Motor neuron (in vitro differentiated cells): ENCODE measurements at places on chromosomes 2 and 18. TPM values are rescaled to one million over a fixed set of nuclear protein-coding genes. Genes with fewer than 3 reads are reported as not detected.

GRCh38 chr2:152396051-152396511, 61.1 kb downstream of the FMNL2 start:
- no peak for ATAC-seq

PDE1A gene
- 20.0 and 23.5 TPM in 2 replicates for total RNA-seq

- no peak for ATAC-seq
These were observed 172.3 kb upstream of the SLC35G4 start for GRCh38 chr18:11437046-11437445.

- peak; percentile 70 for ATAC-seq
These were observed 5.6 kb upstream of the GPR17 start for GRCh38 chr2:127640082-127641072.

FLACC1 gene
- 3.7 and 4.0 TPM in 2 replicates for total RNA-seq

GRCh38 chr2:196592331-196592910, 47.1 kb upstream of the CCDC150 start:
- ATAC-seq: peak; percentile 36

DNA sequence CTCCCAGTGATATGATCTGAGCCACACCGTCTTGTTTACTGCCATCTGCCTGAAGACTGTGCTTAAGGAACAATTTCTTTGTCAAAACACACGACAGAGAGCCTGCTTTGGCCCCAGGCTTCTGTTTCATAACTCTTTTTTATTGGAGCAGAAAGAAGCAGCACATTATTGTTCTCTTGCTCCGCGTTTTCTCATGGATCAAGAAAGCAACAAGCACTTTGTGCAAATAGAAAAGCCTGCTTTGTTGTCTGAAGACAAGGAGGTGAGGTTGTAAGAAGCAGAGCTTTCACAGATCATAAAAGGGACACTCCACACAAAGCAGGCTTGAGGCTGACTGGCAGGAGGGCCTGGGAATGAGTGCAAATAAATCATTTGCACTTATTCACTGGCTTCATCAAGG, 118.3 kb upstream of the FAM136A start:
- peak; percentile 54 for ATAC-seq

DNA sequence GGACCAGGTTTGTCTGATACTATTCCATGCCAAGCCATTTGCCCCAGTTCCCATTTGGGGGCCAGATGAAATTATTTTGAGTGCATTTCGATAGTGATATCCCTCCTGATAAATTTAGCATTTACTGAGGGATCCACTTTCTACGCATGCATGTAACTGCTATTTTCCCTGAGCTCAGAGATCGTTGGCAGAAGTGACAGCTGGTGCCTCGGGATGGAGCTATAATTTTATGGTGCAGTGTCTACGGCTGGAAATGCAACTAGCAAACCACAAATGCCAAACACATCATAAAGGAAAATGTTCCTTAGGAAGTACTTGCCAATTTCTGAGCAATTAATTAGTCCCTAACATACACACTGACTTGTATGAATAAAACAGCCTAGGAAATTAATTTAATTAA, 254.8 kb downstream of the SLC8A1 start:
- no peak for ATAC-seq

- ATAC-seq: no peak
These were observed 48.2 kb downstream of the ADI1 start for GRCh38 chr2:3470856-3471737.

MMADHC gene
- 135 and 138 TPM in 2 replicates for total RNA-seq

- no peak for ATAC-seq
These were observed 329.6 kb upstream of the MAP2 start for GRCh38 chr2:209094221-209094620.

EPAS1 gene
- total RNA-seq: 0.25 and 0.36 TPM in 2 replicates

DNA sequence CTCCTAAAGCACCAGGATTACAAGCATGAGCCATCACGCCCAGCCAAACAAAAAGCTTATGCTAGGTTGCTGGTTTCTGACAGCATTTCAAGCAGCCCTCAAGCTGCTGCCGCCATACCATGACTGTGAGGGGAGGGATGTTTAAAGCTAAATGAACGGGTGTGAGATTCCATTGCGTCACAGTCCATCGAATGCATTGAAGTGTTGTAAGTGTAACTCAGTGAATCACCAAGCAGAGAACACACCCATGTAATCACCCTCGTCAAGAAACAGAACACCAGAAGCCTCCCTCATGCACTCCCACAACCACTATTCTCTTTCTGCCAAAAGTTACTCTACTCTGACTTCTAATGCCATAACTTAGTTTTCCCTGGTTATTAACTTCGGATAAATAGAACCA, 32.8 kb upstream of the MC5R start:
- ATAC-seq: no peak

L3MBTL4 gene
- total RNA-seq: 0.50 and 0.67 TPM in 2 replicates

GRCh38 chr2:31232586-31232985, 1.4 kb upstream of the EHD3 start:
- no peak for ATAC-seq

GRCh38 chr2:16096962-16097361, 156.6 kb downstream of the MYCN start:
- ATAC-seq: no peak

GALNT5 gene
- total RNA-seq: 0.11 and 0.35 TPM in 2 replicates

DNA sequence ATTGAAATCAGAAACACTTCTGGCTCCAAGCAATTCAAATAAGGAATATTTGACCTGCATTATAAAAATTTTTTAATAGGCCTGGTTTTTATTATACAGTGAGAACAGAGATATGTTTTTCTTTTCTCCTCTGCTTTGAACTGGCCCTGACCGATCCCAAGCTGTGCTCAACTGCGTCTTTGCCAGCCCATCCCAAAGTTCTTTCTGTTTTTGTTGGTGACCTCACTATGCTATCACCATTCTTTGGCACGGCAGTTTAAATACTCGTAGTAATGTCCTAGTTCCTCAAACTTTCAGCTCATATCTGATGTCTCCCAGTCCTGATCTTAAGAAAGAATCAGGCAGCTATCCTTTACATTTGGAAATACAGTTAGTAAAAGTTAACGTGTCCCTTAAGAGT, 42.3 kb upstream of the NETO1 start:
- no peak for ATAC-seq

CRYGD gene
- 1.00 and 1.2 TPM in 2 replicates for total RNA-seq

DNA sequence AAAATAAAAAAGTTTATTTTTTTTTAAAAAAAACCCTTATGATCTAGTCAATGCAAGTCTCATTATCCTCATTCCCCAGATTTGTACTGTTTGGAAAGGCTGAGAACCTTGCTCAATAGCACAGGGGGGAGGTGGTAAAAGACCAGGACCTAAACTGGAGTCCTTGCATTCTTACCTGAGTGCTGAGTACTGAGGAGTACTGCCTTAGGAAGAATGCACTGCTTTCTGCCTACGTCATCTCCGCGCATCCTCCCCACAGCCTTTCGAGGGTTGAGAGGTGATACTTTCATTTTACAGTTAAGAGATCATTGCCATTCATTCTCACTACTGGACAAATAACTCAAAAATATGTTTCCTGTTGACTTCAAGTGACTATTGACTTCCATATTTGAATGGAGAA, 73.8 kb downstream of the MAP3K20 start:
- no peak for ATAC-seq

CFC1 gene
- total RNA-seq: 1.7 and 2.6 TPM in 2 replicates

DNA sequence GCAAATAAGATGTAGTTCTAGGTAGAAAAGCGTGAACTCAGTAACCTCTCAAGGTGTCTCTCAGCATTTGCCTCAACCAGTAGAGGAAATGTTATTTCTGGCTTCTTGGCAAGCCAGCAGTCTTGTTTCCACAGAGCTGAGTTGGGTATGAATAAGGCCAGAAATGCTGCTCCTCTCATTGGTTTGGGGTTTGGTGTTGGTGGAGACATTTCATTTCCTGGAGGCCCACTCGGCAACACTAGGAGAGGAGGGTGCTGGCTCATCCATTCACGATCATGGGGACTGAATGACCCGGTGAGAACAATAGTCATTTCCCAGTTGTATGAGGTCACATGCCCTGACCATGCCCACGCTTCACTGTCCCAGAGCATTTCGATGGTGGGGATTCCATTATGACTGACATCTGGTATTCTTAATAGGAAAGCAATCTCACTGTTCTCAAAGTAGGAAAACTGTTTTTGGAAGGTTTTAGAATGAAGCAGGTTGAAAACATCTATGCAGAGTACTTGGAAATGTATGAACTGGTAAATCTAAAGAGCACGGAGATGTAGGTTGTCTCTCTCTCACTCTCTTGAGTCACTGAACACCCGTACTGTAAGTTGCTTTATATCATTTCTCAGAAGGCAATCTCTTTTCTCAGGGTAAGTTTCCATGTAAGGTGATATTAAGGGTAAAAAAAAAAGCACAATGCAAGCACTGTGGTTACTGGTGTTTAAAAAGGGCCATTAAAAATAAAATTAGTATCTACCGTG, 37.1 kb upstream of the CTLA4 start:
- ATAC-seq: no peak

C2orf15 gene
- total RNA-seq: 1.2 and 1.3 TPM in 2 replicates

DNA sequence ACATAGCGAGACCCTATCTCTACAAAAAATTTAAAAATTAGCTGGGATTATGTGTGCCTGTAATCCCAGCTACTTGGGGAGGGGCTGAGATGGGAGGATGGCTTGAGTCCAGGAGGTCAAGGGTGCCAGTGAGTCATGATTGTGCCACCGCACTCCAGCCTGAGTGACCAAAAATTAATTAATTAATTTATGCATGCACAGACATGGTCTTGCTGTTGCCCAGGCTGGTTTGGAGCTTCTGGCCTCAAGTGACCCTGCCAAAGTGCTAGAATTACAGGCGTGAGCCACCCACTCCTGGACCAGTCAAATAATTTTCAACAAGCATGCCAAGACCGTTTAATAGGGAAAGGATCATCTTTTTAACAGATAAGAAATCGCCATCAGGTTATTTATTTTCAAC, 57.7 kb upstream of the TFCP2L1 start:
- no peak for ATAC-seq

DNA sequence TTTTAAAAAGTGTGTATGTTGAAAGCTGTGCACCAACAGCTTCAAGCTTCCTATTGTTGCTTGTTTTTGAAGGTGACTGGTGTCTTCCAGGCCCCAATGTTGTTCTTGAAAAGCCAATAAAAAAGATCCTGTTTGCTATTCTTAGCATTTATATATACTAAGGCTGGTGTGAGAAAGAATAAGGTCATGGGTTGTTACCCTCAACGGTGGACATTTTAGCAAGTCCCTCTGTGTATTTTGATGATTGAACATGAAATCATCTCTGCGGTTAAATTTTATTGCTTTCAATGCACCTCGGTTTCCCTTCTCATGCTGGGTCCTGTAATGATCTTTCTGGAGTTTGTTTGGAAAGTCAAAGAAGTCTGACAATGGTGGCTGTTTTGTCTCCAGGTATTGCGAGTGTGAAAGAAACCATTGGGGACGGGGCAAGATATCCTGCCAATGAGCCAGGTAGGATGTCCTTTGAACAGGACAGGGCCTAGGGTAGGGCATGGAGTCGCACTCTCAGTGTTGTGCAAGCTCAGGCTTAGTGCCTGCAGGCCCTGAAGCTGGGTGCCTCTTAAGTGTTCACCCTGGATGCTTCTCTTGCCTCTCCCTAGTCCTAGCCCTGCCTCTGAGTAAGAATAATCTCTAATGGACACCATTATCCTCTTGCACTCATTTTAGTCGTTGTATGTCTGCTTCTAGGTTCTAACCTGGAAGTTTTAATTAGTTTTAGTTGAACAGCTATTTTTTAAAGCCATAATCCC, 16.0 kb upstream of the KLF7 start:
- no peak for ATAC-seq

DNA sequence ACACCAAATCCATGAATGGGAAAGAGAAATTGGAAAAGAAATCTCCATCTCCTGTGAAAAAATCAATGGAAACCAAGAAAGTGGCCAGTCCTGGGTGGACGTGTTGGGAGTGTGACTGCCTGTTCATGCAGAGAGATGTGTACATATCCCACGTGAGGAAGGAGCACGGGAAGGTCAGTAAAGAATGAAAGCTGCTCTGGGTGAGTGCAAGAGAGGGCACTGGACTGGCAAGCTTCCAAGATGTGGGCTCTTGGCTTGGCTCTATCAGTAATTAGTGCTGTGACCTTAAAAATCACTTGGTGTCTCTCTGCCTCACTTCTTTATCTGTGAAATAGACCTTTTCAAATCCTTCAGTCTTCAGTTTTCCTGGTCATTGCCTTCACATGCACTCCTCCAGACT, 89.0 kb downstream of the ZNF532 start:
- no peak for ATAC-seq

DNA sequence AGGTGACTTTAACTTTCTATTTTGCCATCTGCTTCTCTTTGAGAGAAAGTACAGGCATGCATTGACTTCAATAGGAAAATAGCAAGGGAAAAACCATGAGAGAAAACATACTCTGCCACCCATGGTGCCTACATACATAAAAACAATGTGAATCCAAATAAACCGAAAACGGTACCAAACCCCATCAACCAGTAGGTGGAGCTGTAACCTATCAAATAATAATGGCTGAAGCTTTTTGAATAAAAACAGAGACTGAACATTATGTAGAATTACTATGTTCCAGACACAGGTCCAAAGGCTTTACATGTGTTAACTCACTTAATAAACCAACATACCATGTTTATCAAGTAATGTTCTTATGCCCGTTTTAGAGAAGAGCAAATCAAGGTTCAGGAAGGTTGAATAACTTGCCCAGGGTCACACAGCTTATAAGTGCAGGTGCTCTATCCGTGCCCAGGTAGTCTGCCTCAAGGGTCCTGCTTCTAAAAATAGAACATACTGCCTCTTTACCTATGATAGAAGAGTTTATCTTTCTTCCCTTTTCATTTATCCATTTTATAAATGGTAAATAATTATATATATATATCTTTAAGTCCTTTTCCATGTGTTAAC, 293.9 kb upstream of the SYT4 start:
- no peak for ATAC-seq

- no peak for ATAC-seq
These were observed 32.8 kb downstream of the RFX8 start for GRCh38 chr2:101442042-101442666.

- no peak for ATAC-seq
These were observed 1.3 kb downstream of the DUSP2 start for GRCh38 chr2:96143848-96144480.

GRCh38 chr2:149134335-149134923, 95.9 kb downstream of the LYPD6B start:
- no peak for ATAC-seq

DNA sequence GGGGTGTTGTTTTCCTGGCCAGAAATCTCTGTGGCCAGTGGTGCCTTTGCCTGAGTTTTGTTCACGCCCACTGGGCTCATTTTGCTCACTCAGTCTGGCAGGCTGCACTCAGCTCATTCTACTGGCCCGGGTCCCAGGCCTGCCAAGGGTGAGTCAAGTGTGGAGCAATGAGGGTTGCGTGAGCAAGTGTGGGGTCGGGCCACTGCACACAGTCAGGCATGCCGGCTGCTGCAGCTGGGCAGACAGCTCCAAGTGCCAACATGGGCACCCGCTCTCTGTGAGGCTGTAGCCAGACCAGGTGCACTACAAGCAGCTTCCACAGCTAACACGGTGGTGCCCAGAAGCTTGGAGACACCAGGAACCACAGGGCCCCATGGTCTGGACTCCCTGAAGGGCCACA, 801.1 kb upstream of the RAB6C start:
- ATAC-seq: no peak

DNA sequence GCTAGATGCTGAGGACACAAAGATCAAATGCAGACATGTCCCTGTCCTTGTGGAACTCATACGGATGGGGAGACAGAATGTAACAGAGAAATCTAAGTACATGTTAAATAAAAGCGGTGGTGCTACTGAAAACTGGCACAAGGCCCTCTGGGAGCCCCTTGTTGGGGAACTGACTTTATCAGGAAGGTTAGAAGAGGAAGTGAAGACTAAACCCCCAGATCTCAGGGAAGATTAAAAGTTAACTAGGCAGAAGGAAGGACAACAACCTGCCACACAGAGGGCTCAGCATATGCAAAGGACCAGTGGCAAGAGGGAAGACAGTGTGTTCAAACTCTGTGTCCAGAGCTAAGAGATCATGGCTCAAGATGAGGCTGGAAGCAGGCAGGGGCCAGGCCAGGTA, 4.8 kb downstream of the CACNB4 start:
- ATAC-seq: no peak
